MCF 10A (cell line): ENCODE measurements at places on chromosomes 1 and 21.

GRCh38 chr1:191831572-191831971 lies 326.7 kb upstream of the RGS18 start:
- peak; percentile 43 for DNase-seq
- H3K4me3 ChIP-seq: no peak overlapping the region
- no peaks in the 10 kb centered on the region for H3K4me1 ChIP-seq
- no peak overlapping the region for H3K27ac ChIP-seq

- peaks cover 30% of the 10 kb centered on the region for H3K4me1 ChIP-seq
- H3K36me3 ChIP-seq: peaks cover 22% of the 10 kb centered on the region
- DNase-seq: no peak
- peak overlapping the region; percentile 80 for H3K27ac ChIP-seq
- no peak overlapping the region for H3K4me3 ChIP-seq
These were observed 19.6 kb downstream of the PEX14 start for GRCh38 chr1:10494418-10494753.

- H3K4me1 ChIP-seq: no peaks in the 10 kb centered on the region
- H3K27ac ChIP-seq: no peak overlapping the region
- H3K36me3 ChIP-seq: no peaks in the 10 kb centered on the region
- peaks cover 16% of the 10 kb centered on the region for H3K27me3 ChIP-seq
- DNase-seq: no peak
These were observed 192.7 kb upstream of the ZNHIT6 start for GRCh38 chr1:85900921-85901320.

- no peak for DNase-seq
- H3K27ac ChIP-seq: no peak overlapping the region
- H3K27me3 ChIP-seq: peaks cover 11% of the 10 kb centered on the region
- no peaks in the 10 kb centered on the region for H3K4me1 ChIP-seq
These were observed 83.0 kb downstream of the GRIK3 start for GRCh38 chr1:36951292-36951750.

DNA sequence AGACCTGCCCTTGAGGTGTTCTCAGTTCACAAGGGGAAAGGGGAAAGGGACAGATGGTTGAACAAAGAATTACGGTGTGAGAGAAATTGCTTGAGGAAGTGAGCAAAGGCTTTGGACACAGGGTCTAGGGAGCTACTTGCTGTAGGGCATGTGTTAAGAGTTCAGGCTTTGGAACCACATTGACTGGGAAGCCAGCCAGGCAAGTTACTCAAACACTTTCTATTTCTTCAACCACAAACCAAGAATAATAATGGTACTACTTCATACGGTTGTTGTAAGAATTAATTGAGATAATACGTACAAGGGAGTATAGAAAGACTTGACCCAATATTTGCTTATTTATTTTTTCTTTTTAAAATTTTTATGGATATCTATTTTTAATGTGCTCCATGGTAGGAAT lies 26.6 kb downstream of the AK4 start:
- H3K36me3 ChIP-seq: no peaks in the 10 kb centered on the region
- peak; percentile 98 for DNase-seq
- peaks cover 67% of the 10 kb centered on the region for H3K4me1 ChIP-seq
- peak overlapping the region; percentile 52 for H3K4me3 ChIP-seq

DNA sequence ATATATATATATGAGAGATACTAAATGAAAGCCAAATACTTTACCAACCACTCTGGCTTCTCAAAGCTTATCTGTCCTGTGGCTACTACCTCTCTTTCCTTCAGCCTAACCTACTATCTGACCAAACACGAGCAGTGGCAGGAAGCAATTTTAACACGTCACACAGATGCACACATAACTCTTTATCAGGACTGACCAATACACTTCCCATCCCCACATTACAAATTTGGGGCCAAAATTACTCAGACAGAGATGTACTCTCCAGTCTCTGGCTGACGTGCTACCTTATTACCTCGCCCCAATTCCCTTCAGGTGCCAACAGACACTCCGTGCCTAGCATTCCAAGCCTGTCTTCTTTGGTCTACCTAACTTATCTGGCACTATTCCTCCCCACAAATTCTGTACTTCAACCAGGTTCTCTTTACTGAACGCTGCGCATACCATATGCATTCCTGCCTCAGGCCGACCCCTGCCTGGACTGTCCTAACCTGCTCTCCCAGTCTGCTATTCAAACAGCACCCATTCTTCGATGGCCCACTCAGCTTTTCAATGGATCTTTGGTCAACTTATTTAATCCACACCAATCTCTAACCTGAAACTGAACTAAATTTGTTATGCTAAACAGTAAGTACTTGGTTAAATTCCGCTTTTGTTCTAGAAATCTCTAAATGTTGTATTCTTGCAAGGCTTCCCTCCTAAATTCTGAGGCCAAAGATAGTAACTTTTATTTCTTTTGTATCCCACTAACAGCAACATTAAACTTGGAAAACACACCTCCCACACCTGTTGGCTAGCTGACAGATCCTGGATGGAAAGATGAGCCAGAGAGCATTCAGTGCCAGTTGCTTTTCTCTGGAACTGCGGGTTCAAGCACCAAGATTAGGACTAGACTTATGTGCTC lies 27.9 kb downstream of the RERE start:
- H3K4me1 ChIP-seq: peaks cover 20% of the 10 kb centered on the region
- DNase-seq: no peak
- H3K27me3 ChIP-seq: no peaks in the 10 kb centered on the region
- H3K36me3 ChIP-seq: peaks cover 6% of the 10 kb centered on the region
- H3K27ac ChIP-seq: peak overlapping the region; percentile 33
